Transverse colon (tissue), 4 donors: ENCODE measurements at places on chromosomes 2 and 18. TPM values are rescaled to one million over a fixed set of nuclear protein-coding genes. Genes with fewer than 3 reads are reported as not detected.

SKOR2 gene
- total RNA-seq = not detected

SERPINB8 gene
- 3.0 TPM for total RNA-seq

PSMA8 gene
- not detected for total RNA-seq

PPP4R1 gene
- total RNA-seq = 79.1 TPM

KCNG2 gene
- not detected for total RNA-seq

APLF gene
- 2.9 TPM for total RNA-seq

IL37 gene
- total RNA-seq = 2.6 TPM

UGT1A3 gene
- total RNA-seq = 2.6 TPM

ZSCAN30 gene
- total RNA-seq = 23.5 TPM
